CD4-positive, alpha-beta T cell treated with Interleukin-1 beta for 1 hour (primary cell): ENCODE measurements at places on chromosomes 3 and 15.

GRCh38 chr3:194177141-194177540 is 41.2 kb downstream of the HES1 start:
- no peak for DNase-seq

GRCh38 chr3:196968233-196969133 is at the start of gene PIGZ:
PIGZ (minus strand) TSS chr3:196968833; CDS start chr3:196952031, 16,802 bp downstream.
- no peak for DNase-seq

GRCh38 chr3:66437341-66437929 is 63.4 kb downstream of the LRIG1 start:
- no peak for DNase-seq

DNA sequence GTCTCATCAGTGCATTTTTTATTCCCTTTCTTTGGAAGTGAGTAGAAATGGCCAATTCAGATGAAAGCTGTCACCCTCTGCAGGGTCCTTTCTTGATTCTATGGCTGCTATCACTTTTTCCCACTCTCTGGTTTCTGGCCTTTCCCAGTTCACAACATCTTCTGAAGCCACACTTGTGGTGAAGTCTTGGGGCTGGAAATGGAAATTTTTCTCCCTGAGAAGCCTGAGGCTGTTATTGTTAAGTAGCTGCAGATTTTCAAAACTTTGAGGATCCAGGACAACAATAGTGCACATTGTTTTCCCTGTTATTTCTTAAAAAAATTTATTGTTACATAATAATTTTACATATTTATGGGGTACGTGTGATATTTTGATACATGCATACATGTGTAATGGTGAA is 250.3 kb upstream of the RASGRP1 start:
- DNase-seq = no peak

DNA sequence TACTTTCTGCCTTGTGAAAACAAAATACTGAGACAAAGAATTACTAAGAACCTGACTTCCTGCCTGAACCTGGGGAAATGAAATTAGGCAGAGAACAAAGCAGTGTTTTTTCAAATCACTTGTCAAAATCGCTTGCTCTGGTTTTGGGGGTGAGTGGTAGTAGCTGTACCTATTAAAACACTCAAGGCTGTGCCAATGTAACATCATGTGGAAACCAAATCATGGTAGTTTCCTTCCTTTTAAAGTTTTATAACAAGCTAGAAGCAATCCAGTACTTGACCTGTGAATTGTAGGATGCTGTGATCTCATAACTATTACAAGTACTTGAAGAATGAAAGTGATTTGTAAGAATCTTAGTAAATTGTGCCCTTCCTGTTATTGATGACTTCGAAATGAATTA is 6.7 kb downstream of the CMTM8 start:
- no peak for DNase-seq

DNA sequence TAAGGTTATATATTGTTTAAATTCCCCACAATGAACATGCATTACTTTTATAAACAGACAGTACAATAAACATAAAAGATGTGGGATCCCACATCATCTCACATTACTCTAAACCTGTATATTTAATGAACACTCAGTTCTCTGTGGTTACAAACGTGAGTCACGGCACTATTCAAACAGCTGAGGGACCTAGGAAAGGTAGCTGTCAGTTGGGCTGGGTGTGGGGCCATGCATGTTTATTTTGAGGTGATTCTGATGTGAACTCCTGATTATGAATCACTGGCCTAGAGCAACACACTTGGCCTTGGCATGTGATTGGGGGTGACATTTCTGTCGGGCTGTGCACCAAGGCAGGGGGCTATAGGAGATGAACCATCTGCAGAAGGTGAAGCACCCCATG is 147.6 kb upstream of the HACD2 start:
- DNase-seq = no peak

- no peak for DNase-seq
These were observed 115.9 kb upstream of the CCNL1 start for GRCh38 chr3:157275832-157276231.

GRCh38 chr3:48411606-48412374 is 18.1 kb downstream of the PLXNB1 start:
- no peak for DNase-seq

DNA sequence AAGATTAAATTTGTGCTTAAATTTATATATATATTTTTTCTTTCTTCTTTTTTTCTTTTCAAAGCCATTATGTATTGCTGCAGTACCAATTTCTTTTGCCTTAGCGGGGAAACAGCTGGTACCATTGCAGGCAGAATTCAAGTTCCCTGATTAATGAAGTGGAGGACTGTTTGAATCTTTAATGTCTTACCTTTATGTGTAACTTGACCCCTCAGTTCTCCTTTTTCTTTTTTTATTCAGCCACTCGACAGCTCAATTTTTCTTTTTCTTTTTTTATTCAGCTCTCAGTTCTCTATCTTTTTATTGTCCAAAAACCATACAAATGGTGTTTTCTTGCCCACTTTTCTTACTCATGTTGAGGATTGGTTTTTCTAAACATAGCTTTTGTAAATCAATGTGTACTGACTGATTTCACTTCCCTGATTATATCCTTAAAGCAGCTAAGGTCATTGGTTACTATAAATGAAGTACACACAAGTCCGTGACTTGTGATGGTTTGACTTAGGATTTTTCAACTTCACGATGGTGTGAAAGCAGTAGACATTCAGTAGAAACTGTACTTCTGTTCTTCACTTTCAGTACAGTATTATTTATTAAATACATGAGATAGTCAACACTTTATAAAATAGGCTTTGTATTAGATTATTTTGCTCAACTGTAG is 22.8 kb downstream of the ATP2C1 start:
- DNase-seq = no peak

- DNase-seq = peak; percentile 70
These were observed 3.1 kb upstream of the BHLHE40 start for GRCh38 chr3:4976109-4976508.

DNA sequence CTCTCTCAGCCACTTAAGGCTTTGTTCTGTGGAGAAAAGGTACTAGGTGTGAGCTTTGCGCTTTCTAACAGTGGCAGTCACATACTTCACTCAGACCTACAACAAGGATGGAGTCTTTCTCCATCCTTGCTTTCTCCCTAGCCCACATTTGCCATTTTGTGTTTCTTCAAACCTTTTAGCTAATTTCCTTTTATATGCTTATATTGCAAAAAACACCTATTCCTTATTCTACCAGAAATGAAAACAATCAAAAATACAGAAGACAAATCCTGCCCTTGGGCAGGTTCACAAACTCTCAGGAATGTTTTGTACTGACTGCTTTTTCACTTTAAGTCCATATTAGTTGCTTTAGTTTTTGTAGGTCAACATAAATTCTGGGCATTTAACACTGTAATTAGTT is 914.2 kb downstream of the SQOR start:
- no peak for DNase-seq

- DNase-seq = no peak
These were observed 24.3 kb downstream of the CD200R1L start for GRCh38 chr3:112822064-112823055.
